Stimulated activated CD8-positive, alpha-beta memory T cell treated with anti-CD3 and anti-CD28 coated beads, Interleukin-7, amount 100 ng/mL, for 1 hour (primary cell): ENCODE measurements at places on chromosomes 16 and 17.

GRCh38 chr17:8408371-8408770 lies 10.7 kb upstream of the RNF222 start:
- no peak for DNase-seq

DNA sequence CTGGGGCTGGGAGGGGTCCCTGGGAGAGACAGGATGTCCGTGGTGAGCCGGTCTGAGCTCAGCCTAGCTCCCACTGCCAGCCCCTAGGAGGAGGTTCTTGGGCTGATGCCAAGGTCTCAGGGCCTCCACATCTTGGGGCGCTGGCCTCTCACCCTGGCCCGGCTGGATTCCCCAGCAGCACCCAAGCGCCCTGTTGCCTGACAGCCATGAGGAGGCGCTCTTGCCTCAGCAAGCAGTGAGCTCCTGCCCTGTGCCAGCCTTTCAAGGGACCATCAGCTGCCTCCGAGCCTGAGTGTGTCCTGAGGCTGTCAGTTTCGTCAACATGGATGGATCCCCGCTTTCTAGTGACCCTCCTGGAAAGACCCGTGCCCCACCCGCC lies 234.9 kb upstream of the CIBAR2 start:
- no peak for DNase-seq

- no peak for DNase-seq
Observed at GRCh38 chr17:36736201-36737156, 135.1 kb downstream of the MRM1 start.

- no peak for DNase-seq
Observed at GRCh38 chr16:2196162-2196980, at the start of gene CASKIN1. TSS of gene CASKIN1 (minus strand) at chr16:2196605. CDS start at chr16:2196432, 173 bp downstream.

DNA sequence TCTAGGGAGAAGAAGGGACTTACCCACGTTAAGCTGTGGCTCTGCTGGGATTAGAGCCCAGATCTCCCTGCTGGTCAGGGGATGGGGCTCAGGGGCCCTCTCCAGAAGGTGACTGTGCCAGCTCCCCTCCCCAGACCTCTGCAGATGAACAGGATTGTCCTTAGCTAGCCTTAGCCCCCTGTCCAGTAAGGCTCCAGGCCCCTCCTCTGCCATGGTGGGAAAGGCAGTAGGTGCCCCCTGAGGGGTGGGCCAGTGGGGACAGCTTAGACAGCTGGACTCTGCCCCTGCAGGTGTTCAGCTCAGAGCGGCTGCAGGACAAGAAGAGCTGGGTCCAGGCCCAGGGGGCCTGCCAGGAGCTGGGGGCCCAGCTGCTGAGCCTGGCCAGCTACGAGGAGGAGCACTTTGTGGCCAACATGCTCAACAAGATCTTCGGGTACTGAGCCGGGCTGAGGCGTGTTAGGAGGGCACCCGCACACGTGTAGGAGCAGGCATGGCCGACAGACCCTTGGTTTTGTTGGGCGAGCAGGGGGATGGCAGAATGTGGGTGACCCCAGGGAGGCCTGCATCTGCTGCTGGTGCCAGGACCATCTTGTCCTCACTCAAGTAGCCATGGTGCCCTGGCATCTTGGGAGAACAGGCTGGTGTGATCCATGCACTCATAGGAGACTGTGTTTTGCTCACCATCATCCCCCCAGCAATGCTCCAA lies 50.9 kb downstream of the MRC2 start:
- DNase-seq = no peak

DNA sequence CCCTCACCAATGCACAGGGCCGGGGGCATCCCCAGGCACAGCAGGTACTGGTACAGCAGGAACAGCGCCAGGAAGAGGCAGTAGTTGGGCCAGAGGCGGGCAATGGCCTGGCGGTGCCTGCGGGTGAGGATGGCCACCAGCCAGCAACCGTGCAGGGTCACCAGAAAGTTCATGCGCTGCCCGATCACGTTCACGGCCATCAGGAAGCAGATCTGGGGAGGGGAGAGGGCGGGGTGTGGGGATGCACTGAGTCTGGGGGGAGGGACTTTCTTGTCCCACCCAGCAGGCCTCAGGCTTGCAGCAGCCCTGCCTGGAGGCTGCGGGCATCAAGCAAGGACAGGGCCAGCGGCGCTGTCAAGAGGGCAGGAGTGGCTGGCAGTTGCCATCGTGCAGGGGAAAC lies 25.4 kb downstream of the CTU2 start:
- DNase-seq = no peak

- DNase-seq = no peak
Observed at GRCh38 chr17:74773871-74774286, 2.3 kb downstream of the NAT9 start.

GRCh38 chr16:54171626-54172537 lies 114.7 kb downstream of the IRX3 start:
- DNase-seq = no peak

DNA sequence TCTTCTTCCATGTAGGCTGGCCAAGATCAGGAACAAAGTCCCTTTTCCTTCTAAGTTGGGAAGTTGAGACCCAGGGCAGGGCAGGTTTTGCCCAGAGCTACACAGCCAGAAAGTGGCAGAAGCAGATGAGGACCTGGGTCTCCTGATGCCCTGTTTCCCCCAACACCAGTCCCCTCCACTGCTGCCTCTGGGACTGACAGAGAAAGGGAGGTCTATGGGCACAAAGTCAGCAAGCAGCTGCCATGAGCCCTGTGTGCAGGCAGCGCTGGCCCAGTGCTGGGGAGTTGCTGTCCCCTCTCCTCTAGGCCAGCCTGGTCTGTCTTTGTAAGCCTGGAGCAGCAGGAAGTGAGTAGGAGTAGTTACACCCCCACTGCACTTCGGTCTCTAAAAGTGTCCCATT lies 46.9 kb upstream of the NKD1 start:
- DNase-seq = no peak

GRCh38 chr16:56275801-56276200 lies 84.5 kb downstream of the GNAO1 start:
- DNase-seq = no peak

- no peak for DNase-seq
Observed at GRCh38 chr17:79420318-79421243, 190.3 kb downstream of the RBFOX3 start.

DNA sequence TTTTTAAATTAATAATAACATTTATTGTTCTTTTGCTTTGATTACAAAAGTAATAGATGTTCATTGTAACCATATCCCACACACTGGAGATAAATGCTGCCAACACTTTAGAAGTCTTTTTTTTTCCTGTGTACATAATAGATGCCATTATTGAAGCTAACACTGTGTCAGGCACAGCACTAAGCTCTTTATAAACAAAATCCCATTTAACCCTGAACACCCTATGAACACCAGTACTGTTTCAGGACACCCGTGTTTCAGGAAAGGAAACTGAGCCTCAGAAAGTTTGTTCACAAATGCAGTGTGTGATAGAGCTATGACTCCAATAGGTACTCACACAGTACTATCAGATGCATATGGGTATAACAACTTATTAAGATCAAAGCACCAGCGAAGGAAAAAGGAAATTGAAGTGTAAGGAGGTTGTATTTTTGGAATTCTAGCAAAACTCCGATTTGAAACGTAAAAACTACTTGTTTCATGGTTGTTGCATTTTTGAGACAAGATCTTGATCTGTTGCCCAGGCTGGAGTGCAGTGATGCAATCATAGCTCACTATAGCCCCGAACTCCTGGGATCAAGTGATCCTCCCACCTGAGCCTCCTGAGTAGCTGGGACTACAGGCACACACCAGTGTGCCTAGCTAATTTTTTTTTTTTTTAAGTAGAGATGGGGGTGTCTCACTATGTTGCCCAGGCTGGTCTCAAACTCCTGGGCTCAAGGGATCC lies 2.0 kb upstream of the KIFC3 start:
- no peak for DNase-seq

GRCh38 chr17:69762359-69762758 lies 312.7 kb upstream of the KCNJ16 start:
- no peak for DNase-seq

DNA sequence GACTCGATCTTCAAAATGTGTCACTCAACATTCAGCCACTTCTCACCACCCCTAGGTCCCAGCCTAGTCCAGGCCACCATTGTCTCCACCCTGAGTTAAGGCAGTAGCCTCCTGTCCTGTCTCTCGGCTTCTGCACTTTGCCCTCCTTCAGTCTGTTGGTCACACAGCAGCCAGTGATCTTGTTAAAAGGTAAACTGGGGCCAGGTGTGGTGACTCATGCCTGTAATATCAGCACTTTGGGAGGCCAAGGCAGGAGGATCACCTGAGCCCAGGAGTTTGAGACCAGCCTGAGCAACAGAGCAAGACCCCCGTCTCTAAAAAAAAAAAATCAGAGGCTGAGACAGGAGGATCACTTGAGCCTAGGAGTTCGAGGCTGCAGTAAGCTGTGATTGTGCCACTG lies 25.8 kb downstream of the WWP2 start:
- DNase-seq = no peak

DNA sequence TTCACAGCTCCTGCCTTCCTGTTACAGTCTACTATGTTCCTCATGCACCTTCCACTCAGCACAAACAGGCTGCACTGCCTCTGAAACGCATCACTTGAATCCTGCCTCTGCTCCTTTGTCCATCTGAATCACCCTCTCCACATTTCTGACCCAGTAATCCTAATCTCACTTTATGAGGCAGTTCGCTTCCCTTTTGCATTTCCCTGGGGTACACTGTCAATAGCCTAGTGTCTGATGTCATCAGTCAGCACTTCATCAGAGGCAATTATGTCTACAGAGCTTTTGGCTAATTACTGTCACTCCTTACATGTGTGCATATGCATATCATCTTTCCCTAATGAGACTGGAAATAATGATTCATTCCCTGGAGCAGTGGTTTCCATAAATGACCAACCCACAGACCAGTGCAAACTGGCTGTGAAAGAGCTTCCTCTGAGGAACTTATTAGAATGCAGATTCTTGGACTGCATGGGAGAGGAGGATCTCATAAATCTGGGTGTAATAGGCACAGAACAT lies 23.6 kb downstream of the CA4 start:
- DNase-seq = no peak

- no peak for DNase-seq
Observed at GRCh38 chr17:78908426-78908825, 5.4 kb upstream of the CEP295NL start.

GRCh38 chr17:70989280-70989679 lies 819.9 kb downstream of the KCNJ2 start:
- no peak for DNase-seq

DNA sequence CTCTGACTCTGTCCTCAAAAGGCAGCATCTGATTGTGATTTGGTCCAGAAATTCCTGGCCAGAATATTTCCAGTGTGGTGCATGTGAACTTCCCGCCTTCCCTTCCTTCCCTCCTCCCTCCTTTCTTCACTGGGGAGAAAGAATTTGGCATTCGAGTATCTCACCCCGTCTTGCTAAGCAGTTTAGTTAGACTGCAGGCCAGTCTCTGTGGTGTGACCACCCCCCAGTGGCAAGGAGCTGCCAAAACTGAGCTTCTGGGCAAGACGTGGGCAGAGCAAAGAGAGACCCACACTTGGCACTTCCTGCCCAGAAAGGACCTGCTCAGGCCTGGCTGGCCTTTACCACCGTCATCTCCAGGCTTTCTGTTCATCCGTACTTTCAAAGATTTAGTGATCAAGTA lies 36.4 kb downstream of the SNX20 start:
- no peak for DNase-seq

DNA sequence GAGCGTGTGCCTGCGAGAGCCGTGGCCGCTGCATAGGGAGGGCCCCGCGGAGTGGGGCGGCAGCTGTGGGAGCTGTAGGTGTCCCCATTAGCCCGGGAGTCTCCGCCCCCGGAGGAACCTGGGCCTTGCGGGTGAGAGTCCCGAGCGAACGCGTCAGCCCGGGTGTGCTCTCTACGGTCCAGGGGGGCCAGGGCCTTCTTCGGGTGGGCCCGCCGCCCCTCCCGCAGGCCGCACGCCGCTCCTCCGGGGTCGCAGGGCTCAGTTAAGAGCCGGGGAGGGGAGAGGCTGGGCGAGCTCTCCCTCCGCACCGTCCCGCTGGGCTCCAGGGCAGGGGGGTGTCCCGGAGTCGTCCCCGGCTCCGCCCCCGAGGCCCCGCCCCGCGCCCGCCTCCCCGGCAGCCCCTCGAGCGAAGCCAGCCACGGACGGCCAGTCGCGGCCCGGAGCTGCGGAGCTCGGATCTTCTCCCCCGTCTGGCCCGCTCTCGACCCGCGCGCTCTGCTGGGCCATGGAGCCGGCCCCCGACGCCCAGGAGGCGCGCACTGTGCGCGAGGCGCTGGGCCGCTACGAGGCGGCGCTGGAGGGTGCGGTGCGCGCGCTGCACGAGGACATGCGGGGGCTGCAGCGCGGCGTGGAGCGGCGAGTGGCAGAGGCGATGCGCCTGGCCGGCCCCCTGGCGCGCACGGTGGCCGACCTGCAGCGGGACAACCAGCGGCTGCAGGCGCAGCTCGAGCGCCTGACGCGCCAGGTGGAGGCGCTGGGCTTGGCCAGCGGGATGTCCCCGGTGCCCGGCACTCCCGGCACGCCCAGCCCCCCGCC lies at the start of gene SMTNL2:
SMTNL2 (plus strand) TSS at position 429 of the 816 bp plus-strand sequence; CDS start at position 506, 77 bp downstream.
- no peak for DNase-seq

DNA sequence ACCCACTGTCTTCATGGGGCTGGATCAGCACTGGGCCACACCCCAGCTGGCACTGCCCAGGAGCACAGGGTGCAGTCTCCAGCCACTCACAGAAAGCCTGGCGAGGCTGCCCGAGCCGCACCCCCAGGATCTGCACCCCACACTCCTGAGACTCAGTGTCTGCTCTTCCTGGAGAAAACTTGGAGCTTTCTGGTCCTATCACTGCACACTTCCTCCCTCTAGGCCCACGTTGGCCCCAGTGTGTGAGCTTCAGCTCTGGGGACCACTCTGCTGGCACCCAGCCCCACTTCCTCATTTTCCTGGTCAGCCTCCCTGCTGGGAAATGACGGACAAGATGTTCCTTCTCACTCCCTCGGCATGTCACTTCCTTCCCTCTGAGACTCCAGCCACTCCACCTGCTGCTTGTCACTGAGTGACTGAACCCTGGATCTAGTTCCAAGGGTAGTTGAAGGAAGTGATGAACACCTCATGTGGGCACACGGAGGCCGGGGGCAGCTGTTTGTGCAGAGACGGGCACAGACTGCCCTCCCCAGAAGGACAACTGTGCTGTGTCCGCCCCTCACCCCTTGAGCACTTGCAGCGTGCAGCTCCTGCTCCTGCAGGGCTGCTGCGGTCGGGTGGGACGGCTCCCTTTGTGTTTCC lies 29.0 kb downstream of the ZC3H18 start:
- no peak for DNase-seq
